ENCODE measurements at places on chromosomes 5 and 9.

DNA sequence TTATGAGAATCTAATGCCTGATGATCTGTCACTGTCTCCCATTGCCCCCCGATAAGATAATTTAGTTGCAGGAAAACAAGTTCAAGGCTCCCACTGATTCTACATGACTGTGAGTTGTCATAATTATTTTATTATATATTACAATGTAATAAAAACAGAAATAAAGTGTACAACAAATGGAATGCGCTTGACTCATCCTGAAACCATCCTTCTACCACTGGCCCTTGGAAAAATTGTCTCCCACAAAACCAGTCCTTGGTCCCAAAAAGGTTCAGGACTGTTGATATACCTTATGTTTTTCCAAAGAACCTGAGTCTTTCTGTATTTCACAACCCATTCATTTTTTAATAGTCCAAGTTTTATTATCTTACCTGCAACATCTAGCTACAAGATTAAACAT, 403.5 kb downstream of the TAF11L14 start:
- no peak for ATAC-seq

GRCh38 chr5:143880178-143880577, 68.2 kb downstream of the HMHB1 start:
- no peak for ATAC-seq

- ATAC-seq = no peak
These were observed 5.5 kb downstream of the FOXI1 start for GRCh38 chr5:170111088-170111785.

DNA sequence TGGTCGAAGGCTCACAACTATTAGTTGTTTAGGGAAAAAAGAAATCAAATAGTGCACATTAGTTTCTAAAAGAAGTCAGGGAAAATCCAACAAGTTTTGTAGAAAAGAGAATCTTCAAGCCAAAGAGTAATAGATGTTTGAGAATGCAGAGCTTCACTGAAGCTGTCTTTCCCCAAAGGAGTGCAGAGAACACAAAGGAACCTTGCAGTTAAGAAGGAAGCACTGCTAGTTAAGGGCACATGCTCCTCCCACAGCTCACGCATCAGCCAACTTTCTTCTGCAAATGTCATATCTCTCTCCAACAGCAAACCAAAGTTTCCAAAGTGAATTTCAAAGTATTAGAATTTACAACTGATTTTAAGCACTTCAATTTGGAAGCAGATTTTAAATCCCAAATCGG, 116.4 kb upstream of the FST start:
- ATAC-seq = no peak

- no peak for ATAC-seq
These were observed 210.8 kb downstream of the TRIO start for GRCh38 chr5:14353726-14354474.

DNA sequence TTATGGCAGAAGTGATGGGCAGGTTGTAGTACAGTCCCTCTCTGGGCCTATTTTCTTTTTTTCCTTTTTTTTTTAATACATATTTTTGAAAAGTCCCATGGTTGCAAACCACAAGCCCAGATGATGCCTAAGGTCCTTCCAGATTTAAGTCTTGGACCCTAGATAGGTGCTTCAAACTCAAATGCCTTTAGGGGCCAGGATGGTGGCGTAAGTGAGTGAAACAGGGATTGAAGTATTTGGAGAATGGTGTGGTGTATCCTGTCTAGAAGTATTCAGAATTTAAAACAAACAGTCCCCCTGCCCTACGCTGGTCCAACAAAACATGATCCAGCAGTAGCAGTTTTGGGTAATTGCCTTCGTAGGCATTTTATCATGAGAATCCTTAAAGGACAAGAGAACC, 2.2 kb downstream of the TIGD6 start:
- ATAC-seq = no peak

DNA sequence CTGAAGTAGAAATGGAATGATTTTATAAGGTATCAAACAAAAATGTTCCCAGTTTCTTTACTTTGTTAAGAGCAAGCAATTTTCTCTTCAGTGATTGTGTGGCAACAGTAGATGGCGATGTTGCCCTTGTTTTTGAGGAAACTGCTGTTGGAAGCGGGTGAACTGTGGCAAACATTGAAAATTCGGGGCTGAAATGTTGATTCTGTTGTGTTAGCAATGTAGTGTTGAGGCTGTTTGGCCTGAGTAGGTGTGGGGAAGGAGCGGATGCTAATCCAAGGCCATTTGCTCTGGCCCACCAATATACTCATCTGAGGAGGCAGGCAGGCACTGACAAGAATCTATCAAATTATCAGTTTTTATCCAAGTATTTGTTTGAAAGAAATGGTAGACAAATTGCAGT, 129.8 kb downstream of the SLC12A2 start:
- no peak for ATAC-seq

DNA sequence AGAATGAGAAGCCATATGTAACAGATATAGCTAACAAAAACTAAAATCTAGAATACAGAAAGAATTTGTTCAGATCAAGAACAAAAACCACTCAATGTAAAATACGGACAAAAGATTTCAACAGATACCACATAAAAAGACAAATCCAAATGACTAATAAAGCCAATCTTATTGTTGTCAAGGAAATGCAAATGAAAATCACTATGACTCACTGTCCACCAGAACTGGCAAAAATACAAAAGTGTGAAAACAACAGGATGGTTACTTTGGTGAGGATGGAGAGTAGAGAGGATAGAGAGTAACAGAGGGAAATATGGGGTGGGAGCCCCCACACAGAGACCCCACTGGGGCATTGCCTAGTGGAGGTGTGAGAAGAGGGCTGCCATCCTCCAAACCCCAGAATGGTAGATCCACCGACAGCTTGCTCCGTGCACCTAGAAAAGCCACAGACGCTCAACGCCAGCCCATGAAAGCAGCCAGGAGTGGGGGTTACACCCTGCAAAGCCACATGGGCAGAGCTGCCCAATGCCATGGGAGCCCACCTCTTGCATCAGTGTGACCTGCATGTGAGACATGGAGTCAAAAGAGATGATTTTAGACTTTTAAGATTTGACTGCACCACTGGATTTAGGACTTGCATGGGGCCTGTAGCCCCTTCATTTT, 15.2 kb upstream of the RHOBTB3 start:
- no peak for ATAC-seq

- no peak for ATAC-seq
These were observed 12.2 kb downstream of the TENT4A start for GRCh38 chr5:6725421-6725820.

- ATAC-seq = no peak
These were observed 38.3 kb downstream of the BICD2 start for GRCh38 chr9:92726348-92726747.

DNA sequence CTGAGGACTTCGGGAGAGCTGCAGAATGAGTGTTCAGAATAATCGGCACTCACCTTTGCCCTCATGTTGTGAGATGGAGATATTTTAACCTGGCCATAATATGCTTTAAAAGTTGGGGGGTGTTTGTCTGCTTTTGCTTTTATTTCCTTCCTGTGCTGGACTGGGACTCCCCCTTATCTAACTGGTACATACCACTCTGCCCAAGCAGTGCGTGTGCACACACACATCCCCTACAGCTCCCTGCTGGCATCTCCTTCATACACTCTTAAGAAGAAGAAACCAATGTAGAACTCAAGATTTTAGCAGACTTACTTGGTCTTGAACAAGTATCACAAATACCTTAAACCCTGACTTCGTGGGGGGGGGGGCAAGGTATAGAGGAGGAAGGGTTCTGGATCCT, 146.2 kb upstream of the DMRT1 start:
- no peak for ATAC-seq

DNA sequence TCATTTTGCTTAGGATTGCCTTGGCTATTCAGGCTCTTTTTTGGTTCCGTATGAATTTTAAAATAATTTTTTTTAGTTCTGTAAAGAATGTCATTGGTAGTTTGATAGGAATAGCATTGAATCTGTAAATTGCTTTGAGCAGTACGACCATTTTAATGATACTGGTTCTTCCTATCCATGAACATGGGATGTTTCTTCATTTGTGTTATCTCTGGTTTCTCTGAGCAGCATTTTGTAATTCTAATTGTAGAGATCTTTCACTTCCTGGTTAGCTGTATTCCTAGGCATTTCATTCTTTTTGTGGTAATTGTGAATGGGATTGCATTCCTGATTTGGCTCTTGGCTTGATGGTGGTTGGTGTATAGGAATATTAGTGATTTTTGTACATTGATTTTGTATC, 6.3 kb upstream of the UBE2QL1 start:
- ATAC-seq = no peak

DNA sequence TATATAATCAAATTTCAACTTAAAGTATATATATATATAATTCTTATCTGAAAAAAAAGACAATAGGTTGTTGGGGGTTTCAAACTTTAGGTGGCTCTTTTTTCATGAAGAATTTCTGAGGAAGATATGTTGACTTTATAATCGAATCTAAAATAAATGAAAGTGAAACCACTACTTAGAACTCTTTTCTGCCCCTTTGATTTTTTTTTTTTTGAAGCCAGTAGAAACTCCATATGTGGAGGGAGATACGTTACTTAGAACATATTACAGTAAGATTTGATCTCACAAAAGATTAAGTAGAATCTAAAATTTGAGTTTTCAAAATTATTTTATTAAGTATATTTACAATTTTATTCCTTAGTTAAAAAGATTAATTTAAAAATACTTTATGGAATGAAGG, 96.9 kb downstream of the ATG10 start:
- no peak for ATAC-seq

GRCh38 chr5:69315972-69316371, 16.6 kb downstream of the CCDC125 start:
- ATAC-seq = no peak

- no peak for ATAC-seq
These were observed 45.6 kb downstream of the SLC1A3 start for GRCh38 chr5:36651761-36652685.

GRCh38 chr9:128632066-128632465, 24.6 kb downstream of the DYNC2I2 start:
- no peak for ATAC-seq

DNA sequence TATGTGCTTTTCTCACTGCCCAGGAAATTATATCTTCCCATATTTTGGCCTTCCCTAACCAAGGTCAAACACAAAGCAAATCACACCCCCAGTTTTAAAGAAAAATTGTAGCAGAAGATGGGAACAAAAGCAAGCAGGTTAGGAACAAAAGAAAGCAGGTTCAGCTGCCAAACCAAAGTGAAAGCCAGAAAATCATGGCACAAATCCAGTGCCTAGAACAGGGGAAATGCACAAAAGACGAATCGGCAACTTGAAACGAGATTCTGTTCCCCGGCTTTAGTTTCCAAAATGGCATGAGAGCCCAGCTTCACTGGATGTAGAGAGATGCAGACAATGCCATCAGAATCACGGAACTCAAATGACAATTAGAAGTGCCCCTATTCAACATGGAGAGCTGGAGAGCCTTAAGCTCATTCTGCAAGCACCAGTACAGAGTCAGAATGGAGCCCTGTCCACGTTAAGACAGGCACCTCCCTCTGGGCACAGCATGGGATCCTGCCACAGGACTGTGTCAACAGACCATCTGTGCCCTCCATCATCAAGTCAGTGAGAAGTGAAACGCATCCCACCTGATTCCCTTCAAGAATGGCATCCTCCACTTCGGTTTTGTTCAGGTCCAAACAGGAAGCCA, 13.8 kb downstream of the DNAH5 start:
- no peak for ATAC-seq

DNA sequence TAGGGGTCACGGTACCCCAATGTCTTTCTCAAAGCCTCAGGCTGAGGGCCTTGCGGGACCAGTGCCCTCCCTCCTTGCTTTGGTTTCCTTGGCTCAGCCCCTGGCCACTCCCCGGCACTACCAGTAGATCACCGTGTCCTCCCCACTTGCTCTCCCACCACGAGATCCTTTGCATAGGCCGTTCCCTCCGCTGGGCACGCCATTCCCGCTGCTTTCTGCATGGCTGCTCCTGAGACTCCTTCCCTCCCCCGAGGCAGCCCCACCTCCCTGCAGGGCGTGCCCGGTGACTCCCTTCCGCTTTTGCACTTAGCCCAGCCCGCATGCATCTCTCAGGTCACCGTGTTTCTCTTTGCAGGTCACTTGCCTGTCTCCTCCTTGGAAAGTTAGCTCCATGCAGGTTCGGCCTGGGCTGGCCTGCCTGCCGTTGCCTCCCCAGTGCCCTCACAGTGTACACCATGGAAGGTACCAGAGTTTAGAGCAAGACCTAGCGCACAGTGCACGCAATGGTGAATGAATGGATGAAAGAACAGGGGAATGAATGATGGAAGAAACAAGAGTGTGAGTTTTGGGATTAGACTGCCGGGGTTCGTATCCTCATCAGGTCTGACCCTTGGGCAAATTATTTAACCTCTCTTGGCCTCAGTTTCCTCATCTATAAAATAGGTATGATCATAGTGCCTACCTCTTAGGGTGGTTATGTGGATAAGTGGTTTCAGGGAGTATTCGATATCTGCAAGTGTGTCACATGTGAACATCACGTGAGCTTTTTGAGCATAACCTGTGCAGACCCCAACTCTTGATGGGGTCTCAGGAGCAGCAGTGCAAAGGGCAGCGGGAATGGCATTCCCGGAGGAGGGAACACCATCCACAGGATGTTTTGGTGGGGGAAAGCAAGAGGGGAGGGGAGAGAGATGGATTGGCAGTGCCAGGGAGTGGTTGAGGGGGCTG, 214.3 kb downstream of the C9orf50 start:
- ATAC-seq = no peak

GRCh38 chr9:130352586-130353285, 87.2 kb downstream of the HMCN2 start:
- no peak for ATAC-seq

DNA sequence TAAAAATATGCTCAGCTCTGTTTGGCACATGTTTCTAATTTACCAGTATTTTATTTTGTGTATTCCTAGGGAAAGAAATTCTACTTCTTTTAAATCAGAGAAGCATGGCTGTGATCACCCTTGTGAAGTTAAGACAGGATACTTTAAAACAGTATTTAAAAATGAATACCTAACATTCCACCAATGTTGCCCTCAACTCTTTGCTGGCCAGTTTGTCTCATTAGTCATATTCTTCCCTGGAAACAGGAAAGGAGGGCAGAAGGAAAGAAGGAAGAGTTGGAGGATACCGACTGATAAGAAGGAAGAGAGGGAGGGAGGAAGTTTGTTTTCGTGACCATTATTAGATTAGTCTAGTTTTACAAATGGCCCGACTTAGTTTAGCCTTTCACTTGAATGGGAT, 137.4 kb downstream of the PLK2 start:
- ATAC-seq = no peak

GRCh38 chr5:75856056-75856455, 138.8 kb upstream of the POC5 start:
- ATAC-seq = no peak

- ATAC-seq = no peak
These were observed 355.4 kb upstream of the WWC1 start for GRCh38 chr5:167936022-167936421.

Data from gastroesophageal sphincter (tissue), 4 donors.